ENCODE measurements at places on chromosomes 1 and 21.

DNA sequence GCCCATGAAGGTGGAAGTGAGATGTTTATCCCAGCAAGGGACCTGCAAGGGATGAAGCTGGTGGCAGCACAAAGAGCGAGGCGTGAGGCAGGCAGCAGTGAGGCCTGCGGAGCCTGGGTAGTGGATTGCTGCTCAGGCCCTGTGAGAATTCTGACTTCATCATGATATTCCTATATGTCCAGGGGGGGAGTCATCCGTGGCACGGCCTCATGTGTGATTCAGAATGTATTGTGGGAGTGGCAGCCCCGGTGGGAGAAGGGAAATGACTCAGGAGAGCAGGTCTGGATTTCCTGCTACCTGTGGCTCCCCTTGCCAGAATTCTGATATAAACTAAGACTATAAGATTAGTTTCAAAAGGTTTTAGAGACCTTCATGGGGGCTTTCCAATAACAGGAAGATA, 240.9 kb downstream of the CAMTA1 start:
- DNase-seq, result no peak

- DNase-seq, result no peak
Measured at GRCh38 chr1:95133687-95134086, 16.5 kb downstream of the TLCD4 start.

DNA sequence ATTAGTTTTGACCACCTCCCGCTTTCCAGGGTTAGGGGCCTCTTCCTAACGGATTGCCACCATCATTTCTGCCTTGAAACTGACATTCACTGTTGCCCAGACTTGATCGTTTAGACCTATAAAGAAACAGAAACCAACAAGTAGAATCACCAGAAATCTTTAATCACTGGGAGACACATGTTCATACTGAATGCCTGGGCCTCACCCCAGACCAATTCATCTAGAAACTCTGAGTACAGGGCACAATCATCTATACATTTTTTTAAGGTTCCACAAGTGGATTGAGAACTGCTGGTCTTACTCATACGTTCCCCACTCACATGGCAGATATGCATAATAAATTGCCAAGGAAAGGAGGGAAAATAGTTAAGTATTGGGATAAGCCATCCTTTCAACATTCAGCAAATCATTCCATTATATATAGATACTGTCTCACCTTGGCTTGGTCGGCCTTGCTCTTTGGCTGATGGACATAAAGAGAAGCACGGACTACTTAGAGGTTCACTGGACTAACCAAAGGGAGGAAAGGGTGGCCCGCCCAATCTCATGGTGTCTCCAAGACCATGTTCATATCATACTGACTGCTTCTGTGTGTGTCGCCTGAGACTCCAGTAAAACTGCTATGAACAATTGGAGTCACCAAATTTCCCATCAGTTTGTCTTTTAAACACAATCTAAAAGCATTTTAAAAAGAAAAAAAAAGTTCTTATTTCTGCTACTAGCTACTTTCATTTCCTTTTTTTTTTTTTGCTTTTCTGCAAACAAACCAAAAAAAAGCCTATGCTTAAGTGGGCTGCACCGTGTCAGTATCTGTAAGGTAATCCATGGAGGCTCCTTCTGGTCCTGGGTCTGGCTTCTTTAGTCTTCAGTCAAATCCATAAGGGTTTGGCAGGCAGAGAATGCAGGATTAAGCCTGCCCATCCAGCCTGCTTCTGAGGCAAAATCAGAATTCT, 9.4 kb upstream of the TARBP1 start:
- DNase-seq, result no peak

DNA sequence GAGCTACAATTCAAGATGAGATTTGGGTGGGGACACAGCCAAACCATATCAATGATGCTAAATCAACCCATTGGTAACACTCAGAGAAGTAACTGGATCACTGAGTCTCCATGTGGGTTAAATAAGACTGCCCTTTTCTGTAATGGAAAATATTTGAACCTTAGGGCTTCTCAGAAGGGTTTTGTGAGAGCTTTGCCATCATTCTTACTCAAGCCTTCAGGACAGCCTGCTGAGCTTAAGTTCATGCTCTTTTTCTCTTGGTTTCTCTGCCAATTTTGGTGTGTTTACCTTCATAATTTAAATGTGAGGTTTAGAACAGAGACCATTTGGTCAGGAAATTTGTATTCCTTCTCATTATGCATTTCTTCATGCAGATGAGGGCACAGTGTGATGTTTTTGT, 74.7 kb downstream of the DISC1 start:
- no peak for DNase-seq

DNA sequence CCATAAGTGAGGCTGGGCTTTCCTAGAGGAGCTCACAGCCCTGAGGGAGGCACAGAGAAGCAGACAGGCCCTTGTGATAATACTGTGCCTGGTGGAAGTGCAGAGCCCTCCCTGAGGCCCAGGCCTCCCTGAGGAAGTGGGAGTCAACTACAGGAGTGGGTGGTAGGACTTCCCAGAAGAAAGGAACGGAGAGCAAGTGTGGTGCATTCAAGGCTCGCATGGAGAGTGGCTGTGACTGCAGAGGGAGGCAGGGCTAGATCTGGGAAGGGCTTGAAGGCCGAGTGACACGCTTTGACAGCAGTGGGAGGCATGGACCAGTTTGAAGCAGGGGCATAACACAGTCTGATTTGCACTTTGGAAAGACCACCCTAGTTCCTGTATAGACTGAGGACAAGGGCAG, 37.3 kb downstream of the AZIN2 start:
- DNase-seq, result no peak

DNA sequence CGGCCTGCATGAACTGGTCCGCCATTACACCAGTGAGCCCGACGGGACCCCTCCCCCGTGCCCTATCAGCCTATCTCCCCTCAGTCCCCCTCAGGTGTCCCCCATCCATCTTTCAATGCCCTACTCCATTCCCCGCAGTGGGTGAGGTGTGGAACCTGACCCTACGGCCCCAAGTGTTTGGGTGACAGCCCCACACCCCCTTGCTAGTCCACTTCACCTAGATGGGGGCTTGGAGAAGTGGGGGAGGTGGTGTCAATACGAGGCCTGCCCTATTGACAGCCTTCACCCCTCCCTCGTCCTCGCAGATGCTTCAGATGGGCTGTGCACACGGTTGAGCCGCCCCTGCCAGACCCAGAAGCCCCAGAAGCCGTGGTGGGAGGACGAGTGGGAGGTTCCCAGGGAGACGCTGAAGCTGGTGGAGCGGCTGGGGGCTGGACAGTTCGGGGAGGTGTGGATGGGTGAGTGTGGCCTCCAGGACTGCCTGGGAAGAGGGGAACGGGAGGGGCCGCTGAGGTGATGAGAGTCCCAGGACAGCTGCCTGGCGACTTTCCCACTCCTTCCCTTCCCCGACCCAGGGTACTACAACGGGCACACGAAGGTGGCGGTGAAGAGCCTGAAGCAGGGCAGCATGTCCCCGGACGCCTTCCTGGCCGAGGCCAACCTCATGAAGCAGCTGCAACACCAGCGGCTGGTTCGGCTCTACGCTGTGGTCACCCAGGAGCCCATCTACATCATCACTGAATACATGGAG, 15.7 kb upstream of the HDAC1 start:
- no peak for DNase-seq

Measured in cerebellar nuclear complex (tissue), 1 donor.